ENCODE measurements at places on chromosomes 12 and 14. TPM values are rescaled to one million over a fixed set of nuclear protein-coding genes. Genes with fewer than 3 reads are reported as not detected.

DNA sequence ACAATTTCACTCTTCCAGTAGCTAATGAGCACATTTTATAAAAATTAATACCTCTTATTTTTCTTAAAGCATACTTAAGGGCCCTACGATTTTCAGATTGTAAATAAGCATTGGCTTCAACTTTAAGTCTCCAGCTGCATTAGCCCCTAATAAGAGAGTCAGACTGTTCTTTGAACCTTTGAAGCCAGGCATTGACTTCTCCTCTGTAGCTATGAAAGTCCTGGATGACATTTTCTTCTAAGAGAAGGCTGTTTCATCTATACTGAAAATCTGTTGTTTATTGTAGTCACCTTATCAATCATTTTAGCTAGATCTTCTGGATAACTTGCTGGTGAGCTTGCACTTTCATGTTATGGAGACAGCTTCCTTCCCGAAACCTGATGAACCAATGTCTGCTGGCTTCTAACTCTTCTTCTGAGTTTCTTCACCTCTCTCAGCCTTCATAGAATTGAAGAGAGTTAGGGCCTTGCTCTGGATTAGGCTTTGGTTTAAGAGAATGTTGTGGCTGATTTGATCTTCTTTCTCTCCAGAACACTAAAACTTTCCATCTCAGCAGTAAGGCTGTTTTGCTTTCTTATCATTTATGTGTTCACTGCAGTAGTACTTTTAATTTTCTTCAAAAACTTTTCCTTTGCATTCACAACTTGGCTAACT, 377.1 kb upstream of the RGS6 start:
- H3K27ac ChIP-seq, result no peak overlapping the region
- no peak overlapping the region for H3K4me3 ChIP-seq
- DNase-seq, result no peak

Gene SERPINA10
- not detected for total RNA-seq

- H3K27ac ChIP-seq, result no peak overlapping the region
- no peak for DNase-seq
- H3K4me1 ChIP-seq, result peaks cover 5% of the 10 kb centered on the region
- H3K36me3 ChIP-seq, result no peaks in the 10 kb centered on the region
- no peak overlapping the region for H3K4me3 ChIP-seq
Observed at GRCh38 chr12:50104417-50105366, 884 bp downstream of the GPD1 start.

DNA sequence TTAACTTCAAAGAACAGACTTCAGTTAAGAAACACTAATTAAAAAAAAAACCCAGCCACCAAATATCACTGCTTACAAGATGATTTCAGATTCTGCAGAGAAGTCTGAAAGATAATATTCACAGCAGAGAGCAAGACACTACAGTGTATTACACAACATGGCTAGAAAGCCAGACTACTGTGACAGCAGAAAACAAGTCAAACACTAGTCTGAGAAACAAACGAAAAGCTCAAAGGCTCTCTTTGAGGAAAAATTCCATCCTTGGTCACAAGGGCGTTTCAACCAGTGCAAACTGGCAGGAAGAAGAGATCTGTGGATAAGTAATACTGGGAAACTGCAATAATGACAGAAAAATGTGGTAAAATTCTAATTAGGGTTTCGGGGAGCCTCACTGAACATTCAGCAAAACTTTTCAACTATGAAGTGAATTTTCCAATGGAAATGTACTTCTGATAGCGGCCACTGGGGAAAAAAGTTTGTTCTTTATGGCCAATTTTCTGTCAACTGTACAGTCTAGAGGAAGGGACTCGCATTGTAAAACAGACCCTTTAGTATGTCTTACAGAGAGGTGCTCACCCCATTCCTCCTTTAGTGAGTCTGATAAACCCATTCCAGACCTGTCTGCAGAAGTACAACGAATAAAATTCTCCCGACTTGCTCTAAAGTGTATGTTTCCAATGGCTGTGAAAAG, 50.4 kb downstream of the ACADS start:
- DNase-seq, result no peak
- no peaks in the 10 kb centered on the region for H3K36me3 ChIP-seq
- no peak overlapping the region for H3K4me3 ChIP-seq
- no peaks in the 10 kb centered on the region for H3K4me1 ChIP-seq

- H3K27me3 ChIP-seq, result no peaks in the 10 kb centered on the region
- H3K36me3 ChIP-seq, result no peaks in the 10 kb centered on the region
- no peaks in the 10 kb centered on the region for H3K4me1 ChIP-seq
- no peak overlapping the region for H3K4me3 ChIP-seq
Observed at GRCh38 chr14:53027041-53027440, 76.2 kb upstream of the FERMT2 start.
